ENCODE measurements at places on chromosomes 1 and 21.

DNA sequence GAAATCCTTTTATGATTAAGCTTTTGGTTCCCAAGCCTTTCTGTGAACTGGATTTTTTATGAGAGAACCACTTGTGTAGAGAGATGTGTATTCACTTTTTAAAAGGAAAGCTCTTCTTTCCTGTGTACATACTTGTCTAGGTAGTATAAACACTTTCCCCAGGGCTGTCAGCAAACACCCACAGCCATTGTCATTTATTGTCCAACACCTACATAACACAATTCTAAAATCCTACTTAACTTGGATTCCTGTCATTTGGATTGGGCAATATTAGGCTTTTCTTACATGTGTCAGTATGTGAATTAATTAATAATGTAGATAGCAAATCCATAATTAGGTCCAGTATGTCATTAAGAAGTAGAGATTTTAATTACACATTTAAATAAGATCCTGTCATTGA lies 12.3 kb downstream of the DDX20 start:
- no peak for DNase-seq

GRCh38 chr1:76164165-76164564 lies 89.6 kb downstream of the ST6GALNAC3 start:
- DNase-seq: no peak

DNA sequence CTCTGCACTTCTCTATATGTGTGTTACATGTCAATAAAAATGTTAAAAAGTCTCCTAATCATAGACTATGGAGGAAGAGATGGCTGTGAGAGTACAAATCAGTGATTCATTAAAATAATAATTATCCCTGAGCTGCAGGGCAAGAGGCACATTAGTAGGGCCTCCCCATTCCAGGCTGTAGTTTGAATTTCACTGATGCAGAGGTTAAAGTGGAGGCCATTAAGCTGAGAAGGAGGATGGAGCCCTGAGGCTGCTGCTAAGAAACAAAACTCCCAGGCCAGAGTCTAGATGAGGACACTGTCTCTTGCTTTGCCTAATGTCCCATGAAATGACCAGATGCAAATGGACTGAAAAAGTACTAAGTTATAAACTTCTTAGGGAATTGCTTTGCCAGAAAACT lies 89.1 kb upstream of the WDR26 start:
- no peak for DNase-seq

- DNase-seq: no peak
Measured at GRCh38 chr1:178563099-178563820, 50.4 kb downstream of the TEX35 start.

DNA sequence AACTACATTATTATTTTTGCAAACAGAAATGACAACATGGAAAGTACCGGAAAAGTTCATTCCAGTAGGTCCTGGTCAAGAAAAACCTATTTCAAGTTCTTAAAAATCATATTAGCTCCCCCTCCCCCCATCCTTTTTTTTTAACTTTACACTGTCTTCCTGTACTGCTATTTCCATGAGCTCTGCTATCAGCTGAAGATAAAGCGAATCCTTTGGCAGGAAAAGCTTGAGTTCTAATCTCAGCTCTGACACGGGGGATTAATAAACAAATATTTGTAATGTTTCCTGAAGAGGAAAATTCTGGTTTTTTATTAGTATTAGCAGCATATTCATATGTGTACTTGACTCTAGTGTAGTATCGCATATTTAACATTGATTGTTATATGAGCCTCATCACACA lies 190.7 kb upstream of the ESRRG start:
- no peak for DNase-seq
